ENCODE measurements at places on chromosomes 16 and 17.

- peaks cover 15% of the 10 kb centered on the region for H3K27me3 ChIP-seq
- H3K4me1 ChIP-seq = no peaks in the 10 kb centered on the region
- no peak overlapping the region for H3K27ac ChIP-seq
- H3K36me3 ChIP-seq = no peaks in the 10 kb centered on the region
- H3K4me3 ChIP-seq = no peak overlapping the region
These were observed 123.6 kb upstream of the CRHR1 start for GRCh38 chr17:45660474-45660873.

- H3K27me3 ChIP-seq = 0 out of 2 replicates have a peak, but pooled peaks cover 2% of the 10 kb centered on the region
- DNase-seq = peak; percentile 88
- H3K4me3 ChIP-seq = no peak overlapping the region
- H3K27ac ChIP-seq = no peak overlapping the region
- peaks cover 11% of the 10 kb centered on the region for H3K4me1 ChIP-seq
- no peaks in the 10 kb centered on the region for H3K36me3 ChIP-seq
These were observed 12.8 kb downstream of the CDH16 start for GRCh38 chr16:66905633-66906539.

DNA sequence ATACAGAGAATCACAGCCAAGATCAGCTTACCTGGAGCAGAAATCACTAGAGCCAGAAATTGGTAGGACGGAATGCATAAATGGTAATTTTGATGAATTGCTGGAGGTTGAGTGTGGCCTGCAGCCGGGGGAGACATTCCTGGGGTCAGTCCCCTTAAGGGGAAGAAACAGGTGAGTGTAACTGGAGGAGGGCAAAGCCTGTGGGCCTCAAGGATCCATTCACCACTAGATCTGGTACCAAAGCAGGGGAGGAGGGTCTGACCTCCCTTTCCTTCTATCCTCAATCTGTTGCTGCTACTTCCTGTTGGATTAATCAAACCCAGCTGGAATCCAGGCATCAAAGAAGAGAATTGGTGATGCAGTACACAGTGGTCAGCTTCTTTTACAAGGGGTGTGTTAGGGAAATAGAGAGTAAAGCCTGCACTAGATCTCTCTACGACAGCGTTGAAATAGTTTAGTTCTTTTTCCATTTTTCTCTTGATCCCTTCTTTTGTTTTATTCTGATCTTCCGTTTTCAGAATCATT is 8.6 kb upstream of the ABCA9 start:
- peaks cover 23% of the 10 kb centered on the region for H3K4me1 ChIP-seq
- no peaks in the 10 kb centered on the region for H3K27me3 ChIP-seq
- no peak overlapping the region for H3K4me3 ChIP-seq
- no peak overlapping the region for H3K27ac ChIP-seq
- DNase-seq = no peak

GRCh38 chr17:75345514-75346167 is 56.4 kb upstream of the SLC25A19 start:
- no peaks in the 10 kb centered on the region for H3K27me3 ChIP-seq
- no peak for DNase-seq
- peaks cover 4% of the 10 kb centered on the region for H3K4me1 ChIP-seq
- H3K36me3 ChIP-seq = no peaks in the 10 kb centered on the region
- no peak overlapping the region for H3K4me3 ChIP-seq

DNA sequence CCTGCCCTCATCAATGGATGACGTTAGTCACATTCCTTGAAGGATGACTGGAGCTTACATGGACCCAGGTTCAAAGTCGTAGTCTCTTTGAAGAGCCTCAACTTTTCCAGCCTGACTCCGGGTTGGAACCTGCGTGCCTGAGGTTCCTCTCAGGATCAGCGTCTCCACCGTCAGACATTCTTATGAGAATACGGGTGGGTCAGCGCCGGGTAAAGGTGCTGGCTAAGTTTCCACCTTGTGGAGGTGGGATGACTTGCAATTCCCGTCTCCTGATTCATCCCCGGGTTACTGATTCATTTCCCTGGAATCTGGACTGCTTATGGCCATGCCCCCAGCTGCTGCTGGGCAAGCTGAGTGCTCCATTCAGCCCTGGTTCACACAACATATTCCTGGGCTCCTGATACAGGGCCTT is 38.9 kb upstream of the CMIP start:
- H3K36me3 ChIP-seq = no peaks in the 10 kb centered on the region
- H3K4me3 ChIP-seq = no peak overlapping the region
- H3K27ac ChIP-seq = no peak overlapping the region

- DNase-seq = no peak
These were observed 186.5 kb downstream of the LGALS9B start for GRCh38 chr17:20280851-20281250.

- H3K27ac ChIP-seq = no peak overlapping the region
- H3K4me3 ChIP-seq = no peak overlapping the region
- no peaks in the 10 kb centered on the region for H3K27me3 ChIP-seq
- DNase-seq = no peak
- no peaks in the 10 kb centered on the region for H3K4me1 ChIP-seq
- no peaks in the 10 kb centered on the region for H3K36me3 ChIP-seq
These were observed 149.8 kb downstream of the CDH13 start for GRCh38 chr16:82776470-82777146.

GRCh38 chr17:10614536-10615155 is 42.5 kb downstream of the MYH3 start:
- H3K27me3 ChIP-seq = no peaks in the 10 kb centered on the region
- no peak overlapping the region for H3K4me3 ChIP-seq
- H3K4me1 ChIP-seq = no peaks in the 10 kb centered on the region
- peak; percentile 33 for DNase-seq
- no peak overlapping the region for H3K27ac ChIP-seq

DNA sequence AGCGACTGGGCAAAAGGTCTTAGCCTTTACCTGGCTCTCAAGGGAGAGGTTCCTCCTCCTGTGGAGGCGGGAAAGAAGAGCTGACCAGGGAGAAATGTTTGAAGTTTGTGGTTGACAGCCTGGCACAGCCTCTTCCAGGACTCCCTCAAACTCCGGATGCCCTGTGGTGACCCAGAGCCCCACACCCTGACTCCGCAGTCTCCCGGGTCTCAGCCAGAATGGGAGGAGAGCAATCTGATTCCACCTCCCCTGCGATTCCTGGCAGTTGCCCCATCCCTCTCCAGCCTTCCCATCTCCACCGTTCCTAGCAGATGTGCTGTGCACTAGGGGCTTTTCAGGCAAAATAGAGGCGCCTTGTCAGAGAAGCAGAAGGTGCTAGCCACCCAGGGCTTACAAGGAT is 5.5 kb upstream of the DNAI2 start:
- H3K27me3 ChIP-seq = peaks cover 91% of the 10 kb centered on the region
- H3K4me1 ChIP-seq = no peaks in the 10 kb centered on the region
- H3K36me3 ChIP-seq = no peaks in the 10 kb centered on the region
- no peak overlapping the region for H3K4me3 ChIP-seq
- no peak overlapping the region for H3K27ac ChIP-seq

- H3K4me1 ChIP-seq = no peaks in the 10 kb centered on the region
- no peak overlapping the region for H3K4me3 ChIP-seq
- no peaks in the 10 kb centered on the region for H3K27me3 ChIP-seq
These were observed 25.9 kb upstream of the TNFRSF13B start for GRCh38 chr17:16997514-16998429.

DNA sequence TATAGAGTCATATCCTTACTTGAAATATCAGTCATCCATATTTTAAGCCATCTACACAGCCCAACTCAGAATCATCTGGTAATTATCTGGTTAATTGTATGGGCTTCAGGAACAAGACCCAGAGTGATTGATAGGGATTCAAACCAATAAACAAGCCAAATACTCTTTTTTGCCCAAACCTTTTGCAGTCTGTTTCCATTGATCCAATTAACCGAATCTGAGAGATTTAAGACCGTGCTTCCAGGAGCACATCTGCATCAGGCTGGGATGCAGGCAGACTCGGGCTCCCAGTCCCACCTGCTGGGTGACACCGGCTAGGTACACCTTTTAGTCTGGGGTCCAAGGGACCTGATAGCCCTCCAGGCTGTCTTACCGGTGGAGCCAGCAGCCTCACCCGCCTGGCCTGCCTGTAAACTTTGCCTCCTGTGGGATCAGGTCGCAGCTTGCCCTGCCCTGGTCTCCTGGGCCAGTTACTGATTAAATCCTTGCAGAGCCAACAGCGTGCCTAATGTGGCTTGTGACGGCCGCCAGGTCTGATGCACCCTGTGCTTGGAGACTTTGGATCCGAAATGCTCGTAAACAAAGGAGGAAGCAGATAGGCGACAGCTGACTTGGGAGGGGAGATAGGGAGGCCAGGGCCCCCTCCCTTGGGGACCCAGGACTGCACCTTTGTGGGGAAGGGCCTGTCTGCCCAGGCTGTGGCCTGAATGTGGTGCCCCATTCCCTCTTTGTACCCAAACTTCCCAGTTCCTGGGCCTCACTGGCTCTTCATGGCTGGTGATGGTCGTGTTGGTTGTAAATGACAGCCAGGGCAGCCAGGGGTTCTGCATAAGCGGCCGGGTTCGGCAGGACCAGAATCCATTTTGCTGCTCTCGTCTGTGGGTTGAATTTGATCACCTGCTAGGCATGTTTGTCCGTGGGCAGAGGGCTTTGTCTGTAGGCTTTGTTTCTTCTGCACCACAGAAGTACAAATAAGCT is 3.8 kb downstream of the CMIP start:
- no peak for DNase-seq
- H3K27ac ChIP-seq = no peak overlapping the region
- no peak overlapping the region for H3K4me3 ChIP-seq
- H3K4me1 ChIP-seq = no peaks in the 10 kb centered on the region
- H3K27me3 ChIP-seq = no peaks in the 10 kb centered on the region

DNA sequence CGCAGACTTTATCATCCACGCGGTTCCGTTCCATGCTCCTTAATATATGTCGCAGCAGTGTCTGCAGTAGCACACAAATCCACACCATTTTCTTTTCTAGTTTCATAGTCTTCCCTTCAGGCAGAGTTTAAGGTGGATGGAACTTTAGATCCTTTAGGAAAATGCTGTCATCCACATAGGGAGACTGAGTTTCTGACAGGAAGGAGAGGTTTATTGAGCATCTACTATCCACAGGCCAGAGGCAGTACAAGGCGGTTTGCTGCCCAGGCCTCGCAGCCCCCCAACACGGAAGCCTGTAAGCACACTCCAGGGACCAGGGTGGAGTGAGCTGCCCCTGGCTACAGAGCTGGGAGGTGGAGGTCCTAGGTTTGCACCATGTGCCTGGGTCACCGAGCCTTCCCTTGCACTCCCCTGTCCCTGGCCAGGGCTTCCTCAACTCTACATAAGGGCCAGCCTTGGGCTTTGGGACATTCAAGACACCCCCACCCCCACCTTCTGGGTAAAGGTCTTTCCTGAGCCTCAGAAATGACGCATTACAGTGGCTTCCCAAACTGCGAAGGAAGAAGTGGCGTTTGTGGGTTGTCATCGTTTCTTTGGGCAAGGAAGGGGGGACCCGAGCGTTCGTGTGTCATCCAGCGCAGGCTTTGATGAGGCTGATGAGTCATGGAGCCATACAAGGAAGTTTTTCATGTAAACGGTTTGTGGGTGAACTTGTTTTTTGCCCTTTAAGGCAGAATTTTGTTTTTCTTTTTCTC is 146.5 kb upstream of the PLCG2 start:
- H3K27me3 ChIP-seq = no peaks in the 10 kb centered on the region
- no peaks in the 10 kb centered on the region for H3K36me3 ChIP-seq
- DNase-seq = no peak
- peaks cover 23% of the 10 kb centered on the region for H3K4me1 ChIP-seq
- no peak overlapping the region for H3K27ac ChIP-seq

- no peak overlapping the region for H3K27ac ChIP-seq
- DNase-seq = no peak
- H3K4me1 ChIP-seq = no peaks in the 10 kb centered on the region
- no peaks in the 10 kb centered on the region for H3K36me3 ChIP-seq
- H3K27me3 ChIP-seq = no peaks in the 10 kb centered on the region
These were observed 47.7 kb downstream of the TK2 start for GRCh38 chr16:66502020-66502913.

- no peak overlapping the region for H3K4me3 ChIP-seq
- H3K36me3 ChIP-seq = no peaks in the 10 kb centered on the region
- H3K27ac ChIP-seq = no peak overlapping the region
- DNase-seq = peak; percentile 49
- H3K4me1 ChIP-seq = no peaks in the 10 kb centered on the region
- H3K27me3 ChIP-seq = no peaks in the 10 kb centered on the region
These were observed 263.8 kb downstream of the HS3ST3A1 start for GRCh38 chr17:13337864-13338371.

GRCh38 chr17:64186171-64187092 is 56.5 kb upstream of the ERN1 start:
- H3K27ac ChIP-seq = no peak overlapping the region
- no peaks in the 10 kb centered on the region for H3K27me3 ChIP-seq
- H3K36me3 ChIP-seq = no peaks in the 10 kb centered on the region
- no peaks in the 10 kb centered on the region for H3K4me1 ChIP-seq
